ENCODE measurements at places on chromosomes 4 and X.
A peak's percentile ranks its signal among the peaks of the same experiment; 100 is the strongest.

DNA sequence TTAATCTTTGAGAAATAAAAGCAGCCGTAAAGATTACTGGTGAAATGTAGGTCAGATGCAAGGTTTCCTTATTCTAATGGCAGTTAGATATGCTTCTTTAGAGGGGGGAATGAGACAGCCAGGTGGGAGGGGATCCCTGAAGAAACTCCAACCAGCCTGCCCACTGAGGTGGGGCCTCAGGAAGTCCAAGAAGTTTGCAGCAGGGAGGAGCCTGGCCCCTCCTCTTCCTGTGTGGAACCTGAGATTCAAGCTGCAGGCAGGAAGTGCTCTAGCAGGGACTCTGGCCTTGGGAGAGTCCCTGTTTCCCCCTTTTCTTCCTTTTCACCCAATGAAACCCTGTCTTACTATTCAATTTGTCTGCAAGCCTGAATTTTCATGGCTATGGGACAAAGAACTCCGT is 101.4 kb upstream of the SLITRK2 start:
- no peak for DNase-seq

GRCh38 chrX:12779534-12779933 is 11.7 kb upstream of the PRPS2 start:
- DNase-seq: no peak

GRCh38 chrX:68658530-68658929 is 11.1 kb downstream of the STARD8 start:
- DNase-seq: no peak

GRCh38 chr4:149370785-149371420 is 444.7 kb downstream of the IQCM start:
- peak; percentile 11 for DNase-seq

GRCh38 chrX:15848576-15848975 is 6.0 kb downstream of the AP1S2 start:
- DNase-seq: no peak

- DNase-seq: no peak
These were observed 84.4 kb downstream of the PPARGC1A start for GRCh38 chr4:23805450-23805851.

- no peak for DNase-seq
These were observed 186.1 kb downstream of the CAMK2D start for GRCh38 chr4:113575401-113575800.

- DNase-seq: no peak
These were observed 35.9 kb downstream of the GPM6B start for GRCh38 chrX:13780868-13781427.

GRCh38 chrX:104282166-104282725 is 27.5 kb upstream of the ESX1 start:
- DNase-seq: no peak

GRCh38 chr4:171118091-171118490 is 695.1 kb upstream of the GALNTL6 start:
- no peak for DNase-seq

DNA sequence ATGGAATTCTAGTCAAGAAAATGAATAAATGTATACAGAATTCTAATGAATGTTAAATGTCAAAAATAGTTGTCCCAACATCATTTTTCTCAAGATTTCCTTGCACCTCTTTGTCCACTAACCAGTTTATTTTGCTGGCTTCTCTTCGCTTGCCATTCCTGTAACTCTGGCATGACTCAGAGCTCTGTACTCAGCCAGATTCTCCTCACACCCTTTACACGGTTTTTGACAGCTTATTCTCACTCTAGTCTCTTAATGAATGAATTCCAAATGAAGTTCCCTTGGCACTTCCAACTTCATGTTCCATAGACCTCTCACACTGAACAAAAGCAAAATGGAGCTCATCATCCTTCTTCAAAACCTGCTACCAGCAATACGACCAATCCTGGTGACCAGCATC is 419.3 kb upstream of the SLIT2 start:
- DNase-seq: no peak

DNA sequence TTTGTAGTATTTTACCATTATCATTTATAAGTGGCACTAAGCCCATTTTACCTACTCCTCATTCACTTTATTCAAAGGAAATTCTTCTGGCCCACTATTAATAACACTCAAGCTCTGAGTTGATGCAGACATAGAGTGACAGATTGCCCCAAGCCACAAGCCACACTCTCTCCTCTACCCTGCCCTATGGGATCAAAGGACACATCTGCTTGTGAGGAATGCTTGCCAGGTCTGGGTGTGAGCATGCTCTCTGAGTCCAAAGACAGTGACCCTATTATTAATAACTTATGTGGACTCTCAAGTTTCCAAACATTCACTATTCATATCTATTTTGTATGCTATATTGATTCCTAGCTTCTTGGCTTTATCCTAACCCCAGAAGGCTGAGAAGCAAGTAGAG is 18.5 kb downstream of the ETNPPL start:
- no peak for DNase-seq

- no peak for DNase-seq
These were observed 177.7 kb downstream of the RBM46 start for GRCh38 chr4:154958621-154959358.

GRCh38 chr4:36884151-36884550 is 360.4 kb upstream of the NWD2 start:
- no peak for DNase-seq

DNA sequence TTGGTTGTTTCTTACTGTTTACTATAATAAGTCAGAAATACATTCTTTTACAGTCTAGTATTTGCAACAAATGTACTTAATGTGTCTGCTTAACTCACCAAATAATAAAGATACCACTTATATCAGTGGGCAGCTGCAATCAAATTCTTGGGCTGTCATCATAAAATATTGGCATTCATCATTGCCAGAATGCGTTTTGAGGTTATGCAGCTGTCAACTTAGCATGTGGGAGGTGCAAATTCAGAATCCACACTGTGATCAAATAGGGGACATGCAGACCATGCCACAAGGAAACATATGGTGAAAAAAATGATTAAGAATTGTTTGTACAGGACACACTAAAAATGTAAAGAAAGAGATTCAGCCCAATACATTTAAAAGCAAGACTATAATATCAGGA is 86.5 kb downstream of the HCCS start:
- no peak for DNase-seq

GRCh38 chrX:37786624-37787422 is 7.0 kb downstream of the CYBB start:
- no peak for DNase-seq

GRCh38 chr4:48108309-48109073 is 25.6 kb downstream of the TXK start:
- DNase-seq: no peak

DNA sequence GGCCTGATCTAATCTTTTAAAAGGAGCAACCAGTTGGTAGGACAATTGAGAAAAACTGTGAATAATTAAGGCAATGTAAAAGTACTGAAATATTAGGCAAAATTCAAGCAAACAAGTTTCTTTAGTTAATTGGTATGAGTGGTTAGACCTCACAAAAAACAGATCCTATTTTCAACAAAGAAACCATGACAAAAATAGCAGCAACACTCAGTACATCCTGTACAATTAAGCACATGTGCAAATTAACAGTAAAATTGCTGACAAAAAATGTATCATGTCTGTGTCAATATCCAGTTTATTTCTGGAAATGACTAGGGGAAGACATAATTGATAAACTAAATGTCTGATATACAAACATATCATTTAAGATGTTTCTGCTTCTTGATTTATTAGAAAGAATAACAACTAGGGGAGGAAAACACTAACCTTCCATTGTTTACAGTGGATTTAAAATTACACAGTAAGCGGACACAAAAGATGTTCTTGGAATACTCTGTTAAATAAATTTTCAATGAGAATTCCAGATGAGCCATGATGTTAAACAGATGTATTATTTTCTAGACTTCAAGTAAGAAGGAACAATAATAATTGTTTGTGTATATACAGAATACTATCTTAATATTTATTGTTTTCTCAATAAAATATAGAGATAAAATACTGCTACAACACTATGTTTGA is 638.9 kb downstream of the SPRY1 start:
- no peak for DNase-seq

DNA sequence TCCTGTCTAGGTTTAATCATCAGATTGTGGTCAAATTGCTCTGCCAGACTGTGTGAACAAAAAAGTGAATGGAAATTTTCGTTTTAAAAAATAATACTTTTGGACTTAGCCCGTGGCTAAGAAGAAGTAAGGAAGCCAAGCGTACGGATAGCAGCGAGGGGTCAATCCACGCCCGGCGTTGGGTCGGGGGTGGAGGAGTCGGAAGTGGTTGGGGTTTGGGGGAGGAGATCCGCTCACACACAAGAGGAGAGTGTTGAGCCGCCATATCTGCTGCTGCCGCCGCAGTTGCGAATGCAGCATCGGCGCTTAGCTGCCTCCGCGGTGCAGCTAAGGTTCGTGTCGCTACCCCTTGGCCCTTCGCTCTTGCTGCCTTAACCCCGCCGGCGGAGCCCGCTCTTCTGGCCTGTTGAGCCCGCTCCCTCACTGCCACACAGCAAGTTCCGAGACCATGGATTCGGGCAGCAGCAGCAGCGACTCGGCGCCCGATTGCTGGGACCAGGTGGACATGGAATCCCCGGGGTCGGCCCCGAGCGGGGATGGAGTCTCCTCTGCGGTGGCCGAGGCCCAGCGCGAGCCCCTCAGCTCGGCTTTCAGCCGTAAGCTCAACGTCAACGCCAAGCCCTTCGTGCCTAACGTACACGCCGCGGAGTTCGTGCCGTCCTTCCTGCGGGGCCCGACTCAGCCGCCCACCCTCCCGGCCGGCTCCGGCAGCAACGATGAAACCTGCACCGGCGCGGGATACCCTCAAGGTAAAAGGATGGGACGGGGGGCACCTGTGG is at the start of gene GSPT2:
GSPT2 (plus strand) TSS at position 264 of the 779 bp plus-strand sequence; CDS start at position 449, 185 bp downstream.
- peak; percentile 22 for DNase-seq

- no peak for DNase-seq
These were observed 37.2 kb downstream of the FHIP1A start for GRCh38 chr4:151446208-151446607.

DNA sequence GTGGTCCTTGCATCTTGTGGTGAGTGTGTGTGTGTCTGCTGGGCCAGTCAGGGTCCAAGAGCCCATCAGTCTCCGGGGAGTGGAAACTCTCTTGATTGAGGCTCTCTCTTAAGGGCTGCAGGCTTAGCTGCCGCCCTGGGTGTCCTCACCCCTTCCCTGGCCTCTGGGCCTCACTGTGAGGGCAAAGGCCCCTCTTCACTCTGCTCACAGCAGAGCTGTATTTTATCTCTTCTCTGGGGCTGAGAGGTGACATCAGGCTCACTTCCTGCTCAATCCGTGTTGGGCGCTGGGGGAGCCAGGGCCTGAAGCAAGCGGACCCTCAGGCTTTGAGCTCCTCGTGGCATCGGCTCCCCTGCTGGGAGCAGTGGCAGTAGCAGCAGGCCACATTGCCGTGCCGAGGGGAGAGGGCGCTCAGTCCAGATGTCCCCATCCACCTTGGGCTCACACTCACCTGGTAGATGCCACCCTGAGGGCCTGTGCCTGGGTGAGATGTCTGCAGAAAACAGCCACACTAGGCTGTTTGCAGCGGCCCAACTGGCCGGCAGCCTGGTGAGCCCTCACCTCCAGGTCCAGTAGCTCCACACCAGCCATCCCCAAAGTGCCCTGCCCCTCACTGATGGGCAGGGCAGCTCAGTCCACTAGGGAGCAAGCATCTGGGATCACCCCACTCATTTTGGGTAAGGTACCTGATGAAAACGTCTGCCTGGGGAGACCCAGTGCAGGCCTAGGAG is 24.7 kb upstream of the PRPS1 start:
- DNase-seq: no peak

DNA sequence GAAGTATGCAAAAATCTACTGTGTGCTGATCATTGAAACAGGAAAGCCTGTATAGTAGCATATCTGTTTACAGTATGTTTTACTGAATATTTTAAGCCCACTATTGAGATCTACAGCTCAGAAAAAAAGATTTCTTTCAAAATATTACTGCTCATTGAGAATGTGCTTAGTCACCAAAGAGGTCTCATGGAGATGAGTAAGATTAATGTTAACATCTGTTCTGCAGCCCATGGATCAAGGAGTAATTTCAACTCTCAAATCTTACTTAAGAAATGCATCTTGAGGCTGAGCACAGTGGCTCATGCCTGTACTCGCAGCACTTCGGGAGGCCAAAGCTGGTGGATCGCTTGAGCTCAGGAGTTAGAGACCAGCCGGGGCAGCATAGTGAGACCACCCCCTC is 3.3 kb downstream of the RNF4 start:
- DNase-seq: no peak

DNA sequence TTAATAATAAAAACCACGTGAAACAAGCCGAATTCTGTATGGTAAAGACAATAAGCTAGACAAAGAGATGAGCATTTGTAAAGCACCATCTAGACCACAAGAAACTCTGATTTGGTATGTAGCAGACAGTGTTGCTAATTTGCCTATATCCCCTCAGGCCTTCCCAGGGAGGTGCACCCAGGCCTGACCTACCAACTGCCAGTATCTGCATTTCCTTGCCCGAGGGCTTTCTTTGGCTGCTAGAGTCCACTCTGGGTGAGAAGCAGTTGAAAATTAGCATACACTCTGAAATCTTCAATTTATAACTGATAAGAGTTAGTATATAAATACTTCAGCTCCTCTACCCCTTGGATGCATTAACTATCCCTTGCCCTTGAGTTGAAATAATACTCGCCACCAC is 37.4 kb upstream of the IL1RAPL1 start:
- no peak for DNase-seq

DNA sequence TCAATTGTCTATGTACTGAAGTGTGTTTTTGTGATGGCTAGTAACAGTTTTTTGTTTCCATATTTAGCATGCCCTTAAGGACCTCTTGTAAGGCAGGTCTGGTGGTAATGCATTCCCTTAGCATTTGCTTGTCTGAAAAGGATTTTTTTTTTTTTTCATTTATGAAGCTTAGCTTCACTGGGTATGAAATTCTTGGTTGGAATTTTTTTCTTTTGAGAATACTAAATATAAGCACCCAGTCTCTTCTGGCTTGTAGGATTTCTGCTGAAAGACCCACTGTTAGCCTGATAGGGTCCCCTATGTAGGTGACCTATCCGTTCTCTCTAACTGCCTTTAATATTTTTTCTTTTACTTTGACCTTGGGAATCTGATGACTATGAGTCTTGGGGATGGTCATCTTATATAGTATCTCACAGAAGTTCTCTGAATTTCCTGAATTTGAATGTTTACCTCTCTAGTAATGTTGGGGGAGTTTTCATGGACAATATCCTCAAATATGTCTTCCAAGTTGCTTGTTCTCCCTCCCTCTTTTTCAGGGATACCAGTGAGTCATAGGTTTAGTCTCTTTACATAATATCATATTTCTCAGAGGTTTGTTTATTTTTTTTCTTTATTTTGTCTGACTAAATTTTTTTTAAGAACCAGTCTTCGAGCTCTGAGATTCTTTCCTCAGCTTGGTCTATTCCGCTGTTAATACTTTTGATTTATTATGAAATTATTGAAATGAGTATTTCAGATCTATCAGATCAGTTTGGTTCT is 157.1 kb upstream of the PGRMC2 start:
- no peak for DNase-seq

- DNase-seq: no peak
These were observed 1597.1 kb downstream of the ADGRL3 start for GRCh38 chr4:62797221-62797620.

DNA sequence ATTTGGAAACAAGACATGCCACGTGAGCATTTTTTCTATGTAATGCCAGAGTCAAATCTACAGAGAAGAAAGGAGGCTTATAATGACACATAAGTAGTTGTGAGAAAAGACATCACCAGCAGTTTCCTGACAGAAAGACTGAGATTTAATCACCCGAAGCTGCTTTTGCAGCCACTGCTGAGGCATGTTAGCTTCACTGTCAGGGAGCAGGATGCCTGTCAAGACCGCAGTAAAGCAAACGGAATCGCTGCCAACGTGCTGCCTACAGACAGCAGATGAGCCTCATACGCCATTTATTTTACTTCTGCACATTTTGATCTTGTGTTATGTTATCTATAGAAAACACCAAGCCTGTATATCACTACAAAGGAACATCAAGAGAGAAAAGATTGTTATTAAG is 68.7 kb upstream of the NDST3 start:
- no peak for DNase-seq

Data from BJ (cell line).